ENCODE measurements at places on chromosomes 16 and 17. TPM values are rescaled to one million over a fixed set of nuclear protein-coding genes. Genes with fewer than 3 reads are reported as not detected.

Gene AATK
- 0.15 TPM for total RNA-seq

Gene TERB1
- total RNA-seq, result not detected

Gene RHBDF1
- total RNA-seq, result 34.0 TPM

Gene SLC25A10
- total RNA-seq, result 32.7 TPM

Gene KIF2B
- total RNA-seq, result not detected

Gene CYLD
- total RNA-seq, result 8.5 TPM

Gene SRCIN1
- not detected for total RNA-seq

Gene HIGD1B
- total RNA-seq, result not detected

Gene RDM1
- 6.7 TPM for total RNA-seq

Gene RSAD1
- 20.5 TPM for total RNA-seq

Gene CCL16
- not detected for total RNA-seq

Gene KCNH4
- not detected for total RNA-seq

Gene UMOD
- not detected for total RNA-seq

Gene OR3A1
- not detected for total RNA-seq

Gene RBFOX1
- total RNA-seq, result not detected

Gene CDIPT
- 80.6 TPM for total RNA-seq

Gene ABCC11
- under 0.01 TPM for total RNA-seq

Gene GDPD3
- total RNA-seq, result 0.17 TPM

Gene JPH3
- 0.17 TPM for total RNA-seq

Gene COX6A2
- not detected for total RNA-seq

Gene PLD6
- total RNA-seq, result 1.6 TPM

Gene TEX14
- not detected for total RNA-seq

Gene KRTAP4-6
- not detected for total RNA-seq

Gene DNASE1L2
- 1.0 TPM for total RNA-seq

Gene KRT32
- not detected for total RNA-seq

Gene USP43
- 0.50 TPM for total RNA-seq

Gene CEP295NL
- total RNA-seq, result 0.30 TPM

Gene PRAC1
- total RNA-seq, result not detected

Gene SLC47A2
- not detected for total RNA-seq

Gene SRL
- not detected for total RNA-seq

Gene CSH2
- total RNA-seq, result not detected

Gene HASPIN
- 9.7 TPM for total RNA-seq

Gene GGT6
- total RNA-seq, result not detected

Gene TRIM37
- total RNA-seq, result 12.3 TPM

Gene LASP1
- total RNA-seq, result 290 TPM

Gene CCL7
- total RNA-seq, result not detected
